Neural crest cell (in vitro differentiated cells): ENCODE measurements at places on chromosomes 3 and 15. TPM values are rescaled to one million over a fixed set of nuclear protein-coding genes. Genes with fewer than 3 reads are reported as not detected.

- H3K36me3 ChIP-seq, result no peaks in the 10 kb centered on the region
- peaks cover 18% of the 10 kb centered on the region for H3K4me1 ChIP-seq
- no peak overlapping the region for H3K27ac ChIP-seq
- DNase-seq, result no peak
- H3K4me3 ChIP-seq, result peak overlapping the region; percentile 3
- peaks cover 46% of the 10 kb centered on the region for H3K27me3 ChIP-seq
Measured at GRCh38 chr3:123444023-123444422, 4.9 kb downstream of the ADCY5 start.

DNA sequence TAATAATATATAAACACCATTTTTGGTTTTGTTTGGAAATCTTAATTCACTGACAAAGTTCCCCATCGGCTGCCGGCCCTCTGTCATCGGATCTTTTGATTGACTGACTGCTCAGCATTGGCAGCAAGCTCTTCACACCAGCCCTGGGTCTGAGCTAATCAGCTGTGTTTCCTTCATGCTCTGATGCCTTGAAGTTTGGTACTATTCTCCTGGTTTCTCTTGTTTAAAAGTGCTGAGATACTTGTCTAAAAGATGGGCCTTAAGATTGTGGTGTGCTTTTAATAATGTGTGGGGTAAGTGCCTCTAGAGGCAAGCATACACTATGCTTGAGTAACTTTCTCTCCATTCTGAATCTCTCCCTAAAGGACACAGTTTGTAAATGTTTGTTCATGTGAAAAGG lies 415.5 kb upstream of the TPRG1 start:
- no peaks in the 10 kb centered on the region for H3K36me3 ChIP-seq
- no peak for DNase-seq
- no peaks in the 10 kb centered on the region for H3K27me3 ChIP-seq
- H3K27ac ChIP-seq, result no peak overlapping the region
- H3K4me3 ChIP-seq, result no peak overlapping the region

GRCh38 chr3:171712171-171712938 lies 97.9 kb downstream of the PLD1 start:
- H3K36me3 ChIP-seq, result peaks cover 10% of the 10 kb centered on the region
- no peak overlapping the region for H3K4me3 ChIP-seq
- DNase-seq, result no peak
- H3K27me3 ChIP-seq, result no peaks in the 10 kb centered on the region
- no peak overlapping the region for H3K27ac ChIP-seq

- H3K4me1 ChIP-seq, result peaks cover 18% of the 10 kb centered on the region
- no peak overlapping the region for H3K4me3 ChIP-seq
- no peak overlapping the region for H3K27ac ChIP-seq
- no peaks in the 10 kb centered on the region for H3K36me3 ChIP-seq
Measured at GRCh38 chr3:123392871-123393620, 55.8 kb downstream of the ADCY5 start.

- H3K27me3 ChIP-seq, result no peaks in the 10 kb centered on the region
- no peaks in the 10 kb centered on the region for H3K36me3 ChIP-seq
- H3K27ac ChIP-seq, result no peak overlapping the region
Measured at GRCh38 chr3:106789276-106789675, 588.0 kb upstream of the CCDC54 start.

DNA sequence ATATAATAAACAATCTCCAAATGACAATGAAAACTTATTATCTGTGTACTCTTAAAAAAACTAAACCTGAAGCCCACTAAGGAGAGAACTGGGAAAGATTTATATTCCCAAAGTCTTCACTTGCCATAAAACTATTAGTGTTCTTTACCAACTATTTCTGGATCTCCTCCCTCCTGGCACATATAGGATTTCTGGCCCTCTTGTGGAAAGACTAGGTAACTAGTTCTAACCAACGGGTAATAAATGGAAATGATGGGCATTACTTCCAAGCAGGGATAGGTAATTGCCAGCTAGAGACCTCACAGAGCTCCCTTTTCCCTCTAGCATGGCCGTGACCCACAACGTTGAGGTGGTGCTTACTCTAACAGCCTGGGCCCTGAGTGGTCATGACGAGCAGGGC lies 110.1 kb downstream of the DNAH12 start:
- H3K36me3 ChIP-seq, result no peaks in the 10 kb centered on the region
- H3K27me3 ChIP-seq, result no peaks in the 10 kb centered on the region
- H3K27ac ChIP-seq, result no peak overlapping the region
- no peak for DNase-seq

DNA sequence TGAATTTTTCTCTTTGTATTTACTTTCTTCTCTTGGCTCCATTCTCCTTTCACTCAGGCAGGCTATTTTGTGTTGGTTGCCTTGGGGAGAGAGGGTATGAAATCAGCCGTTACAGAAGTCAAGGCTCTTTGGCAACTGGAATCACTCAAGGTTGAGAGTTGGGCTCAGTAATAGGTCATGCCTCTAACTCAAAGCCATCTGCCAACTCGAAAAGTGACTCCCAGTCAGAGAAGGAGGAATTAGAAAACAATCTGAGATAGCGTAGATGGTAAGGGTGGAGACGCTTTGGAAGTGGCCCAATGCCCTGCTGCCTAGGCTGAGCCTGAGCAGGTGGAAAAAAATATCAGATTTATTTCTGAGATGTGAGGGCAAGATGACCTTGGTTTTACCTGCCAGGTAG lies 205.7 kb upstream of the ST8SIA2 start:
- no peaks in the 10 kb centered on the region for H3K36me3 ChIP-seq
- DNase-seq, result no peak
- no peak overlapping the region for H3K4me3 ChIP-seq
- no peaks in the 10 kb centered on the region for H3K4me1 ChIP-seq

DNA sequence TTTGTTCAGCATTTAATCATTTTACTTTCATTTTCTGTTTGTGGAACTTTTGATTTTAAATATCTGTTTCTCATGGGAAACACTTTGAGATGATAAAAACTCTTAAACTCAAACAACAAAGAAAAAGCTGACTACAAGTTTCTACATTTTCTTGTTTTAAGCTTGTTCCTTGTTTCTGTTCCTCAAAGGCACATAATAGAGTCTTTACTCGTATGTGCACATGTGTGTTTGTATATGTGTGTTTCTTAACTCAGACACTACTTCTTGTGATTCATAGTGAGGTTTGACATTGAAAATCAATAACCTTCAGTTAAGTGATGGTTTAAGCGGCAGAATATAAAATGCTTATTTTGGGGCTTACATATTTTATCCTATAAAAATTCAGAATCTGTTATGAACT lies 786.7 kb upstream of the EPHA6 start:
- peaks cover 4% of the 10 kb centered on the region for H3K4me1 ChIP-seq
- no peaks in the 10 kb centered on the region for H3K36me3 ChIP-seq
- no peak for DNase-seq
- no peaks in the 10 kb centered on the region for H3K27me3 ChIP-seq

DNA sequence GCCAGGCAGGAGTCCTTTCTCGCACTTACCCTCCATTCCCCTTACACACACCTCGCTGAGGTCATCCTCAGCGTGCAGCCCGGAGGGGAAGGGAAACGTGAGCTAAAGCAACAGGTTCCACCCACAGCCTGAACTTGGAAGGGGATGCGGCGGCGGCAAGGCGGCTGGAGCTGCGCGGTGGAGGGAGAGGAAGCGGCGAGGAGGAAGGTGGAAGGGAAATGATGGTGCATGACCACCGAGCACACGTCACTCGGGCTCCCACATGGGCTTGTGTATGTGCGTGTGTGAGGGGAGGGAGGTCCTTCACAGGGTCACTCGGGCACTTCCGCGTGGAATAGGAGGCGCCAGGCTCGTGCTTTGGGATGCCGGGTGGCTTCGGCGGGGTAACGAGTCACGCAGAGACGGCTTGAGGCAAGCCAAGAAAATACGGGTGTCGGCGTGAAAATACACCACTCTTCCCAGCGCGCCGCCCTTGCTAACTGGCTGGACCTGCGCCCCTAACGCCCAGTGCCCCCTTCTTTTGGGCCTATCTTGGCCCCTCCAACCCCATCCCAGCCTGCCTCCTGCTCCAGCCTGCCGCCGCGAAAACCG lies 225.5 kb upstream of the IL12A start:
- peaks cover 32% of the 10 kb centered on the region for H3K27me3 ChIP-seq
- peak overlapping the region; percentile 63 for H3K27ac ChIP-seq
- peak; percentile 28 for DNase-seq
- peak overlapping the region; percentile 92 for H3K4me3 ChIP-seq
- peaks cover 25% of the 10 kb centered on the region for H3K4me1 ChIP-seq

- no peak for DNase-seq
- no peak overlapping the region for H3K4me3 ChIP-seq
- peaks cover 28% of the 10 kb centered on the region for H3K36me3 ChIP-seq
- H3K27ac ChIP-seq, result no peak overlapping the region
Measured at GRCh38 chr3:151218136-151218535, 15.1 kb upstream of the GPR171 start.

- H3K4me3 ChIP-seq, result no peak overlapping the region
- H3K27ac ChIP-seq, result no peak overlapping the region
- no peaks in the 10 kb centered on the region for H3K27me3 ChIP-seq
- no peaks in the 10 kb centered on the region for H3K36me3 ChIP-seq
Measured at GRCh38 chr3:59247402-59247841, 197.6 kb upstream of the CFAP20DC start.

DNA sequence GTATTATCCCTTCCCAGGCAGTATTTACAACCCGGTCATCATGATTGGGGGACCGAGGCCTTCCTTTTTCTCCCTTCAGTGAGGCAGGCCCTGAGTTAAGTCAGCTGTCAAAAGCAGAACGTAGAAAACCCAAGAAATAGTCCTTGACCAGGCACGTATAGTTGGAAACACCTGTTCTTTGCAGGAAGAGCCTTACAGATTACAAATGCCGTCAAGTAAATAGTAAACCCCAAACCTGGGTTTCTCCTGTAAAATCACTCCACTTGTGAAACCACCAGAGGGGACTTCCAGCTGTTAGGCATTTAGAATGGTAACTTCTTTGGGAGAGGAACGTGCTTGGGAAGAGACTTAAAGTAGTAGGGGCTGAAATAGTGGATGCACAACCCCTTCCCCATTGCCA lies 1.0 kb upstream of the BTBD1 start:
- no peak overlapping the region for H3K27ac ChIP-seq
- H3K36me3 ChIP-seq, result peaks cover 3% of the 10 kb centered on the region
- H3K4me3 ChIP-seq, result peak overlapping the region; percentile 78
- no peaks in the 10 kb centered on the region for H3K4me1 ChIP-seq
- no peaks in the 10 kb centered on the region for H3K27me3 ChIP-seq
- no peak for DNase-seq

DNA sequence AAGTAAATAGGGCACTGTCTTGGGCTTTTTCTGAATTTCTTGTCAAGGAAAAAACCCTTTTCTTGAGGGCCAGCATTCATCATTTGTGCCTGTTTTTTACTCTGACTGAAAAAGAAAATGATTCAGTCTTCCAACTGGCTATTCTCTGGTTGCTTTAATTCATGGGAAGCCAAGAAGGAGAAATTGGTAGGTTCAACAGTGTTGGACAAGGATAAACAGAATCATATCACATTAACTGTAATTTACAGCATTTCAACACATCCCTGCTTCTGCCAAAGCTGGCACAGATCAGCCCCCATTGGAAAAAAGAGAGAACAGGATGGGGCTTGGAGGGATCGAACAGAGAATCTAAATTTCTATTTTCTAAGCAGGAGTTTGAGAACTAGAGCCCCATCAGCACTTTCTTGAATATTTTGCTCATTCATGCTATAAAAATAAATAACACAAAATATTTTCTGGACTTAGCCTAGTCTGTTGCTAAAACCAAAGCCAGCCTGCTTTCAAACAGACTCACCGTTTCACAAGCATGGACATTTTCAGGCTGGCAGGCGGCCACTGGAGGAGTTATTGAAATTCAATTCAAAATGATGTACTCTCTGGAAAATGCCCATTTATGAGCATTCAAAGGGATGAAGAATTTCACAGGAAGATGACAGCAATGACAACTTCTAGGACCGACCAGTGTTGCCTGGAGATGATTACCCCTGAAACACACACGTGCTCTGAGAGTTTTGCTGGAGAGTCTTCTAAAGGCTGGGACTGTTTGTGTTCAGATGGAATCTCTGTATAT lies 181.2 kb downstream of the WNT5A start:
- H3K4me3 ChIP-seq, result no peak overlapping the region
- DNase-seq, result no peak
- H3K4me1 ChIP-seq, result peaks cover 5% of the 10 kb centered on the region
- no peaks in the 10 kb centered on the region for H3K36me3 ChIP-seq

- H3K4me3 ChIP-seq, result no peak overlapping the region
- peaks cover 4% of the 10 kb centered on the region for H3K27me3 ChIP-seq
- H3K4me1 ChIP-seq, result no peaks in the 10 kb centered on the region
- no peak overlapping the region for H3K27ac ChIP-seq
Measured at GRCh38 chr3:140766465-140766864, 88.6 kb downstream of the TRIM42 start.

DNA sequence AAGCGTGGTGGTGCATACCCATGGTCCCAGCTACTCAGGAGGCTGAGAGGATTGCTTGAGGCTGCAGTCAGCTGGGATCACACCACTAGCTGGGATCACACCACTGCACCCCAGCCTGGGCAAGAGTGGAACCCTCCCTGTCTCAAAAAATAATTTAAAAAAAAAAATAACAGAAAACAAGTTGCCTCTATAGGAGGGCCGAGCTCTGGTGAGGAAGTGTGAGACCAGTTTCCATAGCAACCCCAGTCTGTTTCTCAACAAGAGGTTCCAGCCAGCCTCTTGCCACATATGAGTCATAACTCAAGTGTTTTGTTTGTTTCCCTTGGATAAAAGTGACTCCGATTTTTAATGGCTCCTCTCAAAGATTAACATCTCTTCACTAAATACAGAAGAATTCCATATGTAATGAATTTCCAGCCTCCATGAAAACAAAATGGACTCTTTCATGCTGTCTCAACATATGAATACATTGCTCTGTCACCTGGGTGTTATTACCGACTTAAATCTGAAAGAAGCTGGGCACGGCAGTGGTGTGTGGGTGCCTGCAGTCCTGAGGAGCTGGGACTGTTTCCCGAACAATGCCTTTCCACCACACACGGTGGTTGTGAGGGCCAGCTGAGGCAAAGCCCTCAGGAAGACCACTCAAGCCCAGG lies 19.7 kb downstream of the TMEM43 start:
- H3K4me1 ChIP-seq, result peaks cover 22% of the 10 kb centered on the region
- DNase-seq, result no peak
- H3K4me3 ChIP-seq, result no peak overlapping the region
- H3K27ac ChIP-seq, result peak overlapping the region; percentile 98
- H3K36me3 ChIP-seq, result peaks cover 1% of the 10 kb centered on the region
- no peaks in the 10 kb centered on the region for H3K27me3 ChIP-seq

- peaks cover 6% of the 10 kb centered on the region for H3K36me3 ChIP-seq
- no peaks in the 10 kb centered on the region for H3K27me3 ChIP-seq
- H3K4me1 ChIP-seq, result no peaks in the 10 kb centered on the region
- no peak overlapping the region for H3K4me3 ChIP-seq
- no peak overlapping the region for H3K27ac ChIP-seq
- no peak for DNase-seq
Measured at GRCh38 chr3:28406241-28406640, 57.6 kb upstream of the AZI2 start.

Gene ANKUB1
- not detected in 2 replicates for total RNA-seq

Gene HDAC11
- 12.6 and 14.0 TPM in 2 replicates for total RNA-seq

Gene ACAN
- 0.30 and 0.54 TPM in 2 replicates for total RNA-seq

Gene NLGN1
- 18.6 and 20.0 TPM in 2 replicates for total RNA-seq

Gene STRIT1
- total RNA-seq, result not detected in 2 replicates

Gene LRRC31
- total RNA-seq, result not detected in 2 replicates

Gene LDHAL6B
- not detected in 2 replicates for total RNA-seq

Gene NGLY1
- 29.9 and 32.2 TPM in 2 replicates for total RNA-seq

Gene GTF2A2
- total RNA-seq, result 125 and 143 TPM in 2 replicates

Gene AHSG
- 0.30 TPM in 1 of 2 replicates, not detected in the other for total RNA-seq
